Urothelium cell line (cell line): ENCODE measurements at places on chromosomes 6 and 20.

DNA sequence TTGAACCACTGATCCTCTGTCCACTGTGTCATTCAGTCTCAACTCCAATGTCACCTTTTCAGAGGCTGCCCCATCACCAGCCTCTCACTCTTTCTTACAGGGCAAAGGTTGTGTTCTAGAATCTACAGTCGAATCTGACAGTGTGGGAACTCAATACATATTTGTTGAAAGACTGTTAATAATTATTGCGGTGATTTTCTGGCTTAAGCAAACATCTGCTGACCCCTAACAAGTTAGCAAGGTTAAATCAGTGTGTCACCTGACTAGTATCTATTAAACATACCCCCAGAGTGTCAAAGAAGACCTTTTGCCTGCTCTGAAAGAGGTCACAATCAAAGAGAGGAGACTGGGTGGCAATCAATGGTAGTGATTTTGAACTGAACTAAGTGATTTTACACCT is 41.9 kb downstream of the ELOVL2 start:
- DNase-seq, result no peak

GRCh38 chr6:145118224-145118623 is 617.1 kb downstream of the EPM2A start:
- no peak for DNase-seq

GRCh38 chr20:8344106-8344505 is 212.0 kb downstream of the PLCB1 start:
- no peak for DNase-seq

GRCh38 chr6:11428371-11428770 is 109.2 kb upstream of the TMEM170B start:
- DNase-seq, result no peak

GRCh38 chr20:20273286-20273685 is 94.6 kb upstream of the INSM1 start:
- DNase-seq, result no peak

DNA sequence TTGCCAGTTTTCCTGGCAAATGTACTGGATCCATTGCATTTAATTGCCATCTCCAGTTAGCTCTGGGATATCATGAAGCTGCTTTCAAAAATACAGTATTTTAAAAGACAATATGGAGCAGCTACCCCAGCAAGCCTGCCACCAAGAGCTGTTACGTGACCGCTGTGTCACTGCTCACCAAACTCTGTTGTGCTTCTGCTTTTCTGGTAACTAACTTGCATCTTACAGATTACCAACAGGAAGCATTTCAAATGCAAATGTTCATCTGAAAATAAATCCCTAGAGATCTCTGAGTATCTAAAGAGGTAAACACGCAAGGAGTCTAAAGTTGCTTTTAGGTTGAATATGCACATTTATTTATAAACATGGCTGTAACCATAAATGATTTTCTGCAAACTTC is 1008.3 kb downstream of the KIF16B start:
- no peak for DNase-seq

DNA sequence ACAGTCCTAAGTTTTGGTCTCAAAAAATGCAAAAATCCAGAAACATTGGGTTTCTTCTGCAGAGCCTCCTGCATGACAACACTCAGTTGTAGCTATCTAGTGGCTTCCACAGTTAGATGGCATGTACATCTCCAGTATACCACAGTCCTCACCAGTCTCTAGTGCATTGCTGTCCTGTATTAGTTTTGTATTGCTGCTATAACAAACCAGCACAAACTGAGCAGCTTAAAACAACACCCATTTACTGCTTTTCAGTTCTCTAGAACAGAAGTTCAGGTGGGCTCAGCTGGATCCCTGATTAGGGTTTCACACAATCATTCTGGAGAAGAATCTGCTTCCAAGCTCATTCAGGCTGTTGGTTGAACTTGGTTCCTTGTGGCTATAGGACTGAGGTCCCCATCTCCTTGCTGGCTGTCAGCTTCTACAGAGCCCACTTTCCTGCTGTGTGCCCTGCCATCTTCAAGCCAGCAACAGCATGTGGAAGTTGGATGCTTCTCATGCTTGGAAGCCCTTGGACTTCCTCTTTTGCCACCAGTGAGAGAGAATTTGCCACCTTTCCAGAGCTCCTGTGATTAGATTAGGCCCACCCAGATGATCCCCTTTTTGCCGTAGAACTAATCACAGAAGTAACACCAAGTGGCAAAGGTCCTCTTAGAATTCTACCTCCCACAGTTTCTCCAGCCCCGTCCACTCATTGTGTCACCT is 48.9 kb upstream of the TBC1D7 start:
- DNase-seq, result no peak

GRCh38 chr20:58956078-58956477 is 25.0 kb upstream of the NELFCD start:
- DNase-seq, result no peak

DNA sequence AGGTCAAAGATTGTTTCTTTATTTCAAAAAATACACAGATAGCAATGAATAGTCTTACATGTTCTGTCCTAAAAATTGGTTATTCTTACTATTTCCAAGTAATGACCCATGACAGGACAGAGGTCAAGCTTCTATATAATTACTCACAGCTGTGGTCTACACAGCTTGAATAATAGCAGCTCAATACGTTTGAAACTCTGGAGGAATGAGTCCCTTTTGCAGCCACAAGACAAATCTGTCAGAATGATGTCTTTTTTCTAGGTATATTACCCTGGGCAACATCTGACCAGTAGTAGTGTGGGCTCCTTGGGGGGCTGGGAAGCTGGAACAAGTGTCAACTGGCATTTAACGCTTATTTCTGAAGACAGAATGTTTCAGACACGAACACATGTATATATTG is 84.9 kb upstream of the HTR1B start:
- DNase-seq, result no peak

DNA sequence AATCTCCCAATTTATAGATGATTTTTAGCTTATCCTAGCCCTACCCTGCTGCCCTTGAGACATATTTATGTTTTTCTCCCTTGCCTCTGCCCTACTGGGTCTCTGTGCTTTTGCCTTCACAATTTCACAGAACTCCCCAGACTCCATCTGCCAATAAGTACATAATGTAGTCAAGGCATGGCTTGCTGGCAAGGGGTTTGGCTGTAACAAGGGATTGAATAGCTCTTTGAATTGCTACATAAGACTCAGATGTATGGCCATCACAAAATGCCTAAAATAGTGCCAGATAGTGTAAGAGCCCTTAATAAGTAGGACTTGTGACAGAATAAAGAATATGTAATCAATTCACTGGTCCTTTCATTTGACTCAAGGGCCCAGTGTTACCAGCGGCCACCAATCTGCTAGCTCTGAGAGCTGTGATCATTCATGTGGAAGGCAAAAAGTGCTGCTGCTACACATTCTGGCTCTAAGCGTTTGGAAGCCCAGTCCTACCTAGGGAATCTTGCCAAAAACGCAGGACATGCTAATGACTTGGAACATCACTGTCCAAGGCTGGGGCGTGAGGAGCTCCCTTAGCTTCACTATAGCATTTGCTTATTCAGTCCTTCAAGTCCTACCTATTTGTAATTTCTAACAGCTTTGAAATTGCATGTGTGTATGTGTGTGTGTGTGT is 20.5 kb downstream of the CLVS2 start:
- no peak for DNase-seq

DNA sequence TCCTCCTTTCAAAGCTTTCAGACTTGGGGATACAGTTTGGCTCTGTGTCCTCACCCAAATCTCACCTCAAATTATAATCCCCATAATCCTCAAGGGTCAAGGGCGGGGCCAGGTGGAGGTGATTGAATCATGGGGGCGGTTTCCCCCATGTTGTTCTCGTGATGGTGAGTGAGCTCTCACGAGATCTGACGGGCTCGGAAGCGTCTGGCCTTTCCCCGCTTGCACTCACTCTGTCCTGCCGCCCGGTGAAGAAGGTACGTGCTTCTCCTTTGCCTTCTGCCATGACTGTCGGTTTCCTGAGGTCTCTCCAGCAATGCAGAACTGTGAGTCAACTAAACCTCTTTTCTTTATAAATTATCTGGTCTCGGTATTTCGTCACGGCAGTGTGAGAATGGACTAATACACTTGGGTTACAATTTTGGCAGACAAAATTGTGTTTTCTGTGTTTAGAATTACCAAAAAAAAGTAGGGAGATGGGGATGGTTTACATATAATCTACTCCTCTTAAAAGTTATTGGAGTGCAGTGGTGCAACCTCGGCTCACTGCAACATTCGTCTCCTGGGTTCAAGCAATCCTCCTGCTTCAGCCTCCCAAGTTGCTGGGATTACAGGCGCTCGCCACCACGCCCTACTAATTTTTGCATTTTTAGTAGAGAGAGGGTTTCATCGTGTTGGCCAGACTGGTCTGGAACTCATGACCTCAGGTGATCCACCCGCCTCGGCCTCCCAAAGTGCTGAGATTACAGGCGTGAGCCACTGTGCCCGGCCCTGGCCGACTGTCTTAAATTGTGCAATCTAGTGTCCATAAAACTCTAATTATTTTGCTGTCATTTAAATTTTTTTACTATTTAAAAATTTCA is 33.6 kb upstream of the PXDC1 start:
- no peak for DNase-seq

GRCh38 chr20:18289306-18289705 is 979 bp downstream of the ZNF133 start:
- no peak for DNase-seq

DNA sequence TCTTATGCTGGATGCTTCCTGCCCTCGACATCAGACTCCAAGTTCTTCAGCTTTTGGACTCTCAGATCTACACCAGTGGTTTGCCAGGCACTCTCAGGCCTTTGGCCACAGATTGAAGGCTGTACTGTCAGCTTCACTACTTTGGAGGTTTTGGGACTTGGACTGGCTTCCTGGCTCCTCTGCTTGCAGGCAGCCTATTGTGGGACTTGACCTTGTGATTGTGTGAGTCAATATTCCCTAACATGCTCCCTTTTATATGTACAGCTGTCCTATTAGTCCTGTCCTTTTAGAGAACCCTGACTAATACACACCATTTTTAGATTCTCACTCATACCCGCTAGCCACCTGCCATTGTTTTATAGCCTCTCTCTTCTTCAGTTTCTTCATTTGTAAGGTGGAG is 382.1 kb upstream of the TSHZ2 start:
- no peak for DNase-seq

DNA sequence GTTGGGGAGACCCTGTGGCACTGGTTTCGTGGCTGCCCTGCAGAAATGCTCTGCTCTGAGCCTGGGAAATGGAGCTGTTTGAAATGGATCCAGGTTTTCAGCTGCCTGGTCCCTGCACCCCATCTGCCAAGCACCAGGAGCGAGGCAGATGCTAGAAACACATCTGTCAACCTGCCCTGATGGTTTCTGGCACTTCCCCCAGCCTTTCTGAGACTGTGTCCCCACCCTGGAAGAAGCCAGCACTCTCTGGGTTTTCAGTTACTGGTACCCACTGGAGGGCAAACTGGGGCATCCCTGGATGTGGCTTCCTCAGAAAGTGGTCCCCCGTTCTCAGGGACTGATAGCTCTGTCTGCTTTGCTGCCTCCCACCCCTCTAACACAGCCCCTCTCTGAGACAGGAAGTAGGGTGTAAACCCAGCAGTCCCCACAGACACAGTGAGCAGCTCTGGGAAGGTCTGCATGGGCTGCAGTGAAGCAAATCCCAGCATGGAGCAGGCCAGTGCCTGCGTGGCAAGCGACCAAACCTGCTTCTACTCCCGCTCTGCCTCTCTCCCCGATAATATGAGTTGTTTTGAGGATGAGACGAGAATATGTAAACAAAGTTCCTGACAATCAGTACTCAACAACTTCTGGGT is 54.2 kb upstream of the MAFB start:
- no peak for DNase-seq

DNA sequence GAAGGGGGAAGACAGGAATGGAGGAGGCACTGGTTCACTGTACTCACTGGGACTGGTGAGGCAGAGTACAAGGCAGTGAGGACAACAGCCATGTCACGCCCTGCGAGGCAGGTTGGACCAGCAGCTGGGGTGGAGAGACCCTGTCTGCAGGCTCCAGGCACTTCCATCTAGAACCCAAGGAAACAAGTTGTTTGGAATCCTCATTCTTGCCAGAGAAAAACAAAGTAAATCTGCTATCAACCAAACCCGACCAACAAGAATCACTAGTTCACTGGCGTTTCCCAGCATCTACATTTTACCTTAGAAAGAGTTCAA is 98.5 kb upstream of the CDYL start:
- DNase-seq, result no peak

GRCh38 chr6:131924881-131925474 is 26.2 kb downstream of the CCN2 start:
- DNase-seq, result peak; percentile 42

DNA sequence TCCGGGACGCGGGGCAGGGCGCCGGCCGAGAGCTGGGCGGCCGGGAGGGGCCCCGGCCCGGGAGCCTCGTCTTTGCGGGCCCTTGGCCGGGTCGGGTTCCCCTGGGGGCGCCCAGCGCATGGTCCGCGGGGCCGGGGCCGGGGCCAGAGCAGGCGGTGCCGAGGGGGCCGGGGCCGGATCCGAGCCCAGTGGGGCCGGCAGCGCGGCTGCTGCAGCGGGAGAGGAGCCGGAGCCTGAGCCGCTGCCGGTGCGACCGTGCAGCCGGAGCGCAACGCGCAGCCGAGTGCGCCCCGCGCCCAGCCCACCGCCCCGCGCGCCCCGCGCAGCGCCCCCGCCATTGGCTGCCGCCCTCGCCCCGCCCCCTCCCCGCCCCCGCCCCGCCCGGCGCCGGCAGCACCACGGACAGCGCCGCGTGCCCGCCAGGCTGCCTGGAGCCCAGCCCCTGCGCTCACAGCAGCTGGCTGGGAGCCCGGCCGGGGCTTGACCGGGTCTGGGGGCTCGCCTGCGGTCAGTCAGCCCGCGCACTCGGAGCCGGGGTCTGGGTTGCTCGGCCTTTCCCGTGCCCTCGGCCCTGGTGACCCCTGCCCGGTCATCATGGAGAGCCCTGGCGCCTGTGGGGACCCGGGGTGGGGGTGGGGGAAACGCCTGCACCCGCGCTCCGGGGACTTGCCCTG is at the start of gene HRH3:
TSS of gene HRH3 (minus strand) at position 287 of the 674 bp plus-strand sequence. CDS start 308 bp downstream, outside the sequence.
- DNase-seq, result peak; percentile 93

DNA sequence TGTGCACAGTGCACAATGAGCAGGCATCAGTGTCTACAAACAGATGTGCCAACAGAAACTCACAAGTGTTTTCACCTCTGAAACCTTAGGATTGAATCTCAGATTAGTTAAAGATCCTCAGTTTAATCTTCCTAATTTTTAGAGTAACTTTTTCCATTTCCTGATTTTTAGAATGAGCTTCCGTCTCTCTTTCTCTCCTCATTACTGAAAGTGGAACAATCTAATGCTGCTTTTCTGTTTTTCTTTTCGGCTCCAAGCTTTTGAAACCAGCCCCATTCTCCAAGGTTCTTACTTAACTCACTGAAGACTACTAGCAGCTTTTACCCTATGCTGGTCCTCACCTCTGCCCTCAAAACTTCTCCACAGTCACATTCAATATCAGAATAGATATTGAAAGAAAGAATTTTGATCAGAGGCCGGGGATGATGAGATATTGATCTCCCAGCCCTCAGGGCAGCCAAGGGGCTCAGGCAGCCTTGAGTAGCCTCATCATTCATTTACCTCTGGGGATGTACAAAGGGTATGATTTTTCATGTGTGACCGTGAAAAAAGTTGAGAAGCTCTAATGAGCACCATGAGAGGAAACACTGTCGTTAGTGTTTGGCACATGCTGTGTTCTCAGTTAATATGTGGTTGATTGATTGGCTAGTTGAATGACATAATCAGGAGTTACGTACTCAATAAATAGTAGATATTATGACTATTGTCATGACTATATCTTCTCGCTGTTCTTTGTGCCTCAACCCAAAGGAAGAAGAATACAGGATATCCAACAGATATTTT is 11.9 kb upstream of the STK38 start:
- DNase-seq, result no peak
